ENCODE measurements at places on chromosomes 13 and 19.

- DNase-seq = no peak
Observed at GRCh38 chr13:74528734-74529513, 394.7 kb upstream of the KLF12 start.

- no peak for DNase-seq
Observed at GRCh38 chr13:75889427-75889826, 253.3 kb downstream of the LMO7 start.

GRCh38 chr13:76038920-76039716 is 403.0 kb downstream of the LMO7 start:
- no peak for DNase-seq

DNA sequence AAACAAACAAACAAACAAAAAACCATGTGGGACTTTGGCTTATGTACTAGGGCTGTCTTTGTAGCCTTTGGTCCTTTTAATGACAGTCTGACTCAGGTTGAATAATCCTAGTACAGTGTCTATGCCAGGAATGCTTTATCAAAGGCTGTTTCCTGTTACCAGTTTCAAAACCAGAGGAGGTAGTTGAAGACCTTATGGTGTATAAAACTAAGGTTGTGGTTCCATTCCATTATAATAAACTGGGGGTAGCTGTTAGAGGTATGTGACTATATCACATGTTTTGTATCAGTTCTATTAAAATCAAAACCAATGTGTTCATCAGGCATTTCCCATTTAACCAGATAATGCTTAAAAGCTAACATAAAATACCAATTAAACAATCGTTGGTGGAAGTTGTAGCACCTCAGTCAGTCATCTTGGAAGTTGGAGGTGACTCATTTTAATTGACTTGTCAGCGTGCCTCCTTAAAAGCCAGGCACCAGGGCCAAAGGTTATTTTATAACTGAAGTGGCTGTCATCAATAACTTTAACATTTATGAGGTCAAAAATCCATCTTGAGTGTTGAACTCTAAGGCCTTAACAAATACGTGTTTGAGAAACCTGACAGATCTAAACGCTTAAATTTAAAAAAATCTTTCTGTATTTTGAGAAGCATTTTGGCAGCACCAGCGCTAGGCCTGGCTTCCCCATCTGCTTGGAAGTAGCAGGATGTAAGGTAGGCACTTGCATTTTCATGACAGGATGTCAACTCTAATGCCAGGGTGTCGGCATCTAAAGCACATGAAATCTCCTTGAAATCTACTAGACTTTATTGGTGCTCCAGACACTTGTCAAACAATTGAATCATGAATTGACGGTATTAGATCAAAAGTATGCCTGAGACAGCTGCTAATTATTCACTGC is 162.5 kb downstream of the LMO7 start:
- no peak for DNase-seq

- DNase-seq = no peak
Observed at GRCh38 chr19:44757735-44758505, 9.4 kb downstream of the BCL3 start.

- no peak for DNase-seq
Observed at GRCh38 chr13:54077569-54077968, 1049.0 kb downstream of the OLFM4 start.

GRCh38 chr13:76879203-76879882 is 6.9 kb downstream of the KCTD12 start:
- peak; percentile 10 for DNase-seq

DNA sequence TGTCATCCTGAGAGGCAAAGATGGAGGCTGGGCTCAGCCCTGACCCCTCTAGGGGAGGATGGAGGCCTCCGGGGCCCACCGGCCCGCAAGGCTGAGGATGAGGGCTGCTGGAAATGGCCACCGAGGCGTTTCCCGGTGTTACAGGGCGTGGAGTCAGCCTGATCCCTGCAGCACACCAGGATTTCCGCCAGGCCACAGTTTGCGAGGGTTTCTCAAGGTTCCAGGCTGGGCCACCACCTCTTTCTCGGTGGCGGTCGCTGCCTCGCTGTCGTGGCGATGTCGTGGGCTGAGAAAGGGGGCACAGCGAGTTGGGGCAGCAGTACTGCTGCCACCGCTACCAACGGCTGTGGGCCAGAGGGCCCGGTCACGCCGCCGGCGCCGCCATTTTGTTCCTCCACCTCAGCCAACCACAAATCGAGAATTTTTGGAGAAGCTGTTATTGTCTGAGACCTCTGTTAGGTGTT is at the start of gene CSNK1A1L:
Gene CSNK1A1L (minus strand): TSS at position 414 of the 464 bp plus-strand sequence. CDS start 408 bp downstream, at position 6.
- DNase-seq = no peak

GRCh38 chr13:108368250-108368905 is 98.9 kb downstream of the TNFSF13B start:
- no peak for DNase-seq

GRCh38 chr19:1492474-1493006 is 1.6 kb downstream of the REEP6 start:
- no peak for DNase-seq

GRCh38 chr13:89900104-89900765 is 1447.3 kb upstream of the MIR17HG start:
- DNase-seq = no peak

- DNase-seq = no peak
Observed at GRCh38 chr13:33958964-33959363, 141.0 kb downstream of the RFC3 start.

DNA sequence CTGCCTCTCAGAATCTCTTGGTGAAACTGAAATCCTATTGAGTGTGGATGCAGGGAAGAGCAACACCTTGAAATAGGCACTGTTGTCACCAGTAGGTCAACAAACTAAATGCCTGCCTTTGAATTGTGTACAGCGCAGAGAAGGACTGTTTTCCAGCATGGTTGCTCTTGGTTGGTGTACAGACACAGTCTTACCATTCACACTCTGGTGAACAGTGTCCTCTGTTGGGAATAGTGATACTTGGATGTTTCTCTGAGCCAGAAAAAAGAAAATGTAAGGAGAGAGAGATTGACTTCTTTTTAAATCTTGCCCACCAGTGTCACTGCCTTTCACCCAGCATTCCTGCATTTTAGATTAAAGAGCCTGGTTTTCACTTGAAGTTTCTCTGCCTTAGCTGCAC is 179.7 kb downstream of the STK24 start:
- no peak for DNase-seq

DNA sequence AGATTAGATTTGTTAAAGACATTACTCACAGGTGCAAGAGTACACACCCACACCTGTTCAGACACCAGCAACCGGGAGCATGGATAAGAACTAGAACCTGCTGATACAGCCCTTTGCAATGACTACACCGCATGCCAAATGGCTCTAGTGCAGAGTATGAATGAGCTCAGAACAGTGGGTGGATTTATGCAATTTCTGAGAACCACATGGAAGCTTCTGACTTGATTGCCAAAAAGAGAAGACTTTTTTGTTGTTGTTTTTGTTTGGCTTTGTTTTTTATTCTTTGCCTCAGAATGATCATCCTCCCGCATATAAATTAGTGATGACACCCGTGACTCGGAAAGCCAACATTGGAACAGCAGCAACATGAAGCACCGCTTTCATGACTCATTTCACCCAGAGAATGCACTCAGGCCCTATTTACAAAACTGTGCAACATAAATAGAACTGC is 77.4 kb upstream of the LRCH1 start:
- no peak for DNase-seq

- no peak for DNase-seq
Observed at GRCh38 chr13:112127564-112128330, 60.8 kb downstream of the SOX1 start.

- no peak for DNase-seq
Observed at GRCh38 chr19:19345232-19345631, 24.6 kb downstream of the MAU2 start.

GRCh38 chr13:90511903-90512302 is 835.6 kb upstream of the MIR17HG start:
- no peak for DNase-seq

- no peak for DNase-seq
Observed at GRCh38 chr13:59358014-59358413, 805.7 kb downstream of the DIAPH3 start.

DNA sequence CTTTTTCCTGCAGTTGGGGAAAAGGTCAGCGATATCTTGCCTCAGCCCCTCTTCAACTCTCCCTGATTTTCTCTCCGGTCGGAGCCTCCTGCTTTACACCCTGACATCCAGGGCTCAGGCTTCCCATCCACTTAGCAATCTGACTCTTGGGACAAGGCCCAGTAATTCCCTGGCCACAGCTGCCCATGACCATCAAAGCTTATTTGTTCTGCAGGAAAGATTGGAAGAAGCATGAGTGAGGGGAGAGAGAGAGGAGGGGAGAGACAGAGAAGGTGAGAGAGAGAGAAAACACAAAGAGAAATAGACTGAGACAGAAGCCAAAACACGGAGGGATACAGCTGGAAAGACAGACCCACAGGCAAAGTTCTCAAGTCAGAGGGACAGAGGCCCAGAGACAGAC is 13.7 kb downstream of the SYT3 start:
- no peak for DNase-seq

- DNase-seq = no peak
Observed at GRCh38 chr19:18862976-18863842, 31.4 kb downstream of the UPF1 start.

DNA sequence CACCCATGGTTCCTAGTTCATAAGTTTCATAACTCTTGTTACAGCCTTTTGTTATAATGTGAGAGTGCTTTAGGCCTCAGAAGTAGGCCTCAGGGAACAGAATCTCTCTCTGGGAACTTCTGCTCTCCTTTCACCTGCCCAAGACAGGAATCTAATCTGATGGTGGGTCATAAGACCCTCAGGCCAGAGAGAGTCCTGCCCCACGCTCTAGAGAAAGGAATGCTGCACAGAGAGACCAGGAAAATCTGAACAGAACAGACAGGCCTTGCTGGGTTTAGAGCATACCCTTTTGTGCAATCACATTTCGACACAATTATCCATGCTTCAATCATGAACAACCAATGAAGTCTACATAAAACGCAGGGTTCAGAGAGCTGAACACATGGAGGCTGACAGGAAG is 3.4 kb upstream of the DIAPH3 start:
- DNase-seq = no peak

DNA sequence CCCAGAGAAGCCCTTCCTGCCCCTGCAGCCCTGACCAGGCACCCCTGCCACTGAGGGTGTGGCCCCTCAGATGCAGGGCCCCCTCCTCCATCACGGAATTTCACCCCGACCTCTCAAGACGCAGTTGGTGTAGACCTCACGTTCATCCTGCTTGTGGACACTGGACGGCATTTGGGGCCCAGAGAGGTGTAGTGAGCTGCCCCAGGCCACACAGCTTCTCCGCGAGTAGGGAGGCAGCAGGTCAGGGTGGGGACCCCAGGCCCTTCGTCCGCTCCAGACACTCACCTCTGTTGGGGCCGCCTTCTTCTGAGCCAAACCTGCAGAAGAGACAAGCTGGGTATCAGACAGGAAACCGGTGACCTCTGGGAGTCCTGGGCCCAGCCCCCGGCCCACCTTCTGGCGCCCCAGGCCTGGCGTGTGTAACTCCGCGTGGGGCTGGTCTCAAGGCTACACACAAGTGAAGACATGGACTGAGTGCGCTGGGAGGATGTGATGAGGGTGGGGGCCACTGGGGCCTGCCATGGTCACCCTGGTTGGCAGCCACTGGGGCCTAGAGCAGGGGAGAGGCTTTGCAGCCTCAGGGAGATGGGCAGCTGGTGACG is 33.1 kb downstream of the PIP5K1C start:
- no peak for DNase-seq

GRCh38 chr19:31096062-31096830 is 253.0 kb downstream of the TSHZ3 start:
- no peak for DNase-seq

- DNase-seq = no peak
Observed at GRCh38 chr13:108877300-108877699, 247.9 kb downstream of the MYO16 start.

DNA sequence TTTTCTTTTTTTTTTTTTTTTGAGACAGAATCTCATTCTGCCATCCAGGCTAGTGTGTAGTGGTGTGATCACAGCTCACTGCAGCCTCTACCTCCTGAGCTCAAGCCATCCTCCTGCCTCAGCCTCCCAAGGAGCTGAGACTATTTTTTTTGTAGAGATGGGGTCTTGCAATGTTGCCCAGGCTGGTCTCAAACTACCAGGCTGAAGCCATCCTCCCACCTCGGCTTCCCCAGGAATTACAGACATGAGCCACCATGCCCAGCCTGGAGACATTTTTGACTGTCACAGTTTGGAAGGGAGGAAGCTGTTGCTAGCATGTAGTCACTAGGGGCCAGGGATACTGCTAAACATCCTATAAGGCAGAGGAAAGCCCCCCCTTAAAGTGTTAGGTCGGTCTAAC is 23.9 kb downstream of the ZIC5 start:
- no peak for DNase-seq

GRCh38 chr13:19818223-19818842 is 35.6 kb upstream of the PSPC1 start:
- DNase-seq = no peak

GRCh38 chr13:98504029-98504351 is 72.9 kb downstream of the STK24 start:
- no peak for DNase-seq

- no peak for DNase-seq
Observed at GRCh38 chr19:21260164-21260847, 68.9 kb downstream of the ZNF708 start.

DNA sequence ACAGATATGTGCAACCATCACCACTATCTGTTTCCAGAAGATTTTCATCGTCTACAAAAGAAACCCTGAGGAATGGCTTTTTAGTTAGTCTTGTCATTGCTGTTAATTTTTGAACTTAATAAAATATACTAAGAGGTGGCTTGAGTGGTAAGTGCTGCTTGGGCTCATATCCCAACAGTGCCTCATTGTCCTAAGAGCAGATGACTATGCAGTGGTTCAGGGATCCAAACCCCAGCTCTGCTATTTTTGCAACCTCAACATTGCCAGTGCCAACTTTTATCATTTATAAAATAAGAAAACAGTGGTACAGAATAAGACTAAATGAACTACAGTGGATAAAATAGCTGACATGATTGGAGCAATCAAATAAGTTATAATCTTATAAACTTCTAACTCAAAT is 123.2 kb upstream of the SLC7A1 start:
- no peak for DNase-seq

Measured in activated CD4-positive, CD25-positive, alpha-beta regulatory T cell treated with anti-CD3 and anti-CD28 coated beads, Interleukin-2, amount 50 U/mL, for 16 hours (primary cell).